GM12864 (cell line): ENCODE measurements at places on chromosomes 12 and 14.

GRCh38 chr14:102028733-102029132 is 58.1 kb downstream of the HSP90AA1 start:
- no peak for DNase-seq

DNA sequence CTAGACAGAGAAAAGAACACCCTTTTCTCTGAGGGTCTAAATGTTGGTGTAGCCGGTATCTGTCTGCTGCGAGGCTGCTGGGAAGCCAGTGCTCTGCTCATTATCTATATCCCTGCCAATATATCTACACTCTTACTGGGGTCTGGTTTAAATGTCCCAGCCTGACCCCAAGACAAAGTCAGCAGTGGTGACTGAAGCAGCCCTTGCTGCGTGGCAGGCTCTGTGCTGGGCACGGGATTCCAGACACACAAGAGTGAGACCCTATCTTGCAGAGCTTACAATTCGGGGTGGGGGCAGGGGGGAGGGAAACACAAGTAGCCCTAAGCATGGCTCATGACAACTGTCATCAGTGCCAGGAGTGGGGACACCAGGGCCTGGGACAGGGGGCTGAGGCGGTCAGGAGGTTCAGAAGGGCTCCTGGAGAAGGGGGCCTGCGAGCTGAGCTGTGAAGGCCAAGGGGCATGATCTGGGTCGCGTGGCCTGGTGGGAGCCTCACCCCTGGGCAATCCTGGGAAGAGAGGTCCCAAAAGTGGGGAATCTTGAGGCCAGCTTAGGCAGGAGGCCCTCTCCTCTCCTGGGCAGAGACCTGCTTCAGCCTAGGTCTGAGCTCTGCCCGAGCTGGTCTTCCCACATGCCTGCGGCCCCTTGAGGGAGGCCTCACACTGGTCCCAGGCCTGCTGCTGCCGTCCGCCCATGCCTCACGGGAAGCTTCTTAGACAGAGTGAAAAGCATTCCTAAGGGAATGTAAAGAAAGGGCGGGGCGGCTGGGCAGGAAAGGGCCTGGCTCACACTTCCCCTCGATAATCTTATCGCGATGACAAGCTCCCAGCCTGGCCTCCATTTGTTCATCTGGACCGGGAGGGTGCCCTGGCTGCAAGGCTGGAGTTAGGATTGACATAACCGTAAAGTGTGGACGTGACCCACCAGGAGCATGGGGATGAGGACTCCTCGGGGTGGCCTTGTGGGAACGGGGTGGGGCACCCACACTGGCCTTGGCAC is 7.3 kb upstream of the RCOR1 start:
- DNase-seq: no peak

DNA sequence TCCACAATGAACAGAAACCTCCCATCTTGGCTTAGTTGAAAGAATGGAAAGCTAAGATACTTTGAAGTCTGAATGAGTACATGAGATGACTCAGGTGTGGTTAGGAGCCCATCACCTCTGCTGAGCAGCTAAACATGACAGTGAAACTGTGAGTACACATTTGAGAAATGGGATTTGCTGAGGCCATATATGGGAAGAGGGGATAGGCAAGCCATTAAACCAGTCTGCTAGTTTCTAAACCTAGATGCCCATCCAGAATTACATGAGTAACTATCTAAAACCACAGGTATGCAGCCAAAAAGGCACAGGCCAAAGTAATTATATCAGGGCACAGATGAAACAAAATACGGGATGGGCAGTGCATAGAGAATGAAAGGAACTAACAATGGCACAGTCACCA is 41.2 kb downstream of the NKX2-1 start:
- no peak for DNase-seq

DNA sequence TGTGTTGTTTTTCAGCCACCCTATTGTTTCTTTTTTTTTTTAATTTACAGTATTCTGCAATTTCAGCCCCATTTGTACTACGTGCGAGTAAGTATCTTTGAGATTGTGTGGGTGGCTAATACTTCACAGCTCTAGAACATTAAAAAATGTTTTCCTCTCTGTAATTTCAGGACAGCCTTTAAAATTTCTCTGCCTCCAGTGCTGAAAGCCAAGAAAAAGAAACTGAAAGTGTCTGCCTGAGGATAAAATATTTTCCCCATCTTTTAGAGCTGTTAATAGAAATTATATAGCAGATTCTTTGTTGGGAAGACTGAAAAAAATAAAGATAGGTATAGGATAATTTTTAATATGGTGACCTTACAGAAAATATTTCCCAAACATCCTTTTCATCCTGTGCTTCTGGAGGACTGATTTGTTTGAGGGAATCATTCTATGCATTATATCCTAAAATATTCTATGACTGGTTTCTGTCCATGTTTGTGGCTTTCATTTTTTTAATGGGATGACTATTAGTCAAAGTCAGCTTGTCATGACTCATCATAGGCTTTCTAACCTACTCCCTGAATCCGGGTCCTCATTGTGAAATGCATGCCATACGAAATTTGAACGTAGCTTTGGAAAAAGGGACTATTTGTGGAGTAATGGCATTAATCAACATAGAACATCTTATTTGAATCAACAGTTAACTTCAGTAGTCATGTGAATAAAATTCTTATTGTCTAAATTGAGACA is 10.8 kb upstream of the TCTN2 start:
- DNase-seq: no peak

GRCh38 chr14:105323663-105324062 is 9.1 kb downstream of the PACS2 start:
- DNase-seq: no peak
